ENCODE measurements at places on chromosomes 3 and 15.
A peak's percentile ranks its signal among the peaks of the same experiment; 100 is the strongest.

GRCh38 chr15:71444866-71445590 is 329.8 kb downstream of the THSD4 start:
- no peak for DNase-seq

GRCh38 chr3:50581459-50581842 is 12.1 kb downstream of the HEMK1 start:
- DNase-seq = no peak

- no peak for DNase-seq
Measured at GRCh38 chr3:21718943-21719591, 31.9 kb downstream of the ZNF385D start.

DNA sequence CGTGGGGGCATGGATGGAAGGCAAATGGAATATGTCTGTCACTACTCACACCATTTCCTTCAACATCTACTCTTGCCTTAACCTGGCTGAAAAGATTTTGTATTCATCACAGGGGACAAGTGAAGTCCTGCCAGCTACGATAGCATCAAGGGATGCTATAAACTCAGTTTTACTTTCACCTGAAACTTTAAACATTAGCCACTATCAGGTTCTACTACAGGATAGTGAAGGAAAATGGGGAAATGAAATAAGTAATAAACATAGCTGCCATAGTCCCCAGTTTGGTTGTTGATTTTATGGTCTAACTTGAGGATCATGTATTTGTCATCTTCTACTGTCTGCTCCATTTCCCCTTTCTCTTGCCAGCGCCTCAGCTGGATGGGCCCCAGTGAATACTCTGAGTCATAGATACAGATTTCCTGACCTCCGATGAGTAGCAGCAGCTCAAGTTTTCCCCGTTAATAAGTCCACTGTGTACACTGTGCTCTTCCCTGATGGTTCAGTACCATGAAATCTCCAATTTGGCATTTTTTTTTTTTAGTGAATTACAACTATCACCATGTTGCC is 338.2 kb upstream of the SLCO3A1 start:
- peak; percentile 84 for DNase-seq

DNA sequence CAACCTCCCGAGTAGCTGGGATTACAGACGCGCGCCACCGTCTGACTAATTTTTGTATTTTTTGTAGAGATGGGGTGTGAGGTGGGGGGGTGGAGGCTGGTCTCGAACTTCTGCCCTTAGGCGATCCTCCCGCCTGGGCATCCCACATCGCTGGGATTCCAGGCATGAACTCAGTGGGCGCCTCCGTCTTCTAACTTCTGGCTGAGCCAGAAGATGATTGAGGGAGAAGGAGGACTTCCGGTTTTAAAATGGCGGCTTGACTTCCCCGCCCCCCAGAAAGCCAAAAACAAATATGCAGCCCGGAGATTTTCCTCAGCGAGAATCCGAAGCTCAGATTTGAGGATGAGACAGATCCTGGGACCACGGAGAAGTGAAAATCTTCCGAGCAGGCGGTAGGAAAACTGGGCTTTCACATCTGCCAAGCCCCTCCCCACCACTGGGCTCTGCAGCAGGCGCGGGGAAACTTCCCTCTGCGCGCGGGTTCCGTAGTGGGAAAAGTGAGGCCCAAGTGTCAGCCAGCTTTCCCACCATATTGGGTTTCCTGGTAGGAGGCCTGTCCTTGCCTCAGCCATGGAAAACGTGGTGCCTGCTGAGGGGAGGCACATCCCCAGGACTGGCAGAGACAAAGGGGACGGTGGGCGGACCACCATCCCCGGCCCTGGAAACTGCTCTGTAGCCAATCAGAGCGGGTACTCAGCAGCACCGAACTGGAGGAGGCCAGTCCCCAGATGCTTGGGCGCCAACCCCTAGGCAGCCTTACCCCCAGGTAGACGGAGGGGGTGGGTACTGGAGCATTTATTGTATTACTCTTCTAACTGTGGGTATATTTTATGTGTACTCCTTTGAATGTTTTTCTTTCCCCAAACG is 17.3 kb downstream of the CHST14 start:
- DNase-seq = no peak

- peak; percentile 38 for DNase-seq
Measured at GRCh38 chr3:16761571-16761970, 123.2 kb upstream of the PLCL2 start.

GRCh38 chr15:40006646-40007045 is 32.3 kb downstream of the SRP14 start:
- peak; percentile 41 for DNase-seq

GRCh38 chr15:31217566-31218270 is 108.9 kb upstream of the KLF13 start:
- no peak for DNase-seq

DNA sequence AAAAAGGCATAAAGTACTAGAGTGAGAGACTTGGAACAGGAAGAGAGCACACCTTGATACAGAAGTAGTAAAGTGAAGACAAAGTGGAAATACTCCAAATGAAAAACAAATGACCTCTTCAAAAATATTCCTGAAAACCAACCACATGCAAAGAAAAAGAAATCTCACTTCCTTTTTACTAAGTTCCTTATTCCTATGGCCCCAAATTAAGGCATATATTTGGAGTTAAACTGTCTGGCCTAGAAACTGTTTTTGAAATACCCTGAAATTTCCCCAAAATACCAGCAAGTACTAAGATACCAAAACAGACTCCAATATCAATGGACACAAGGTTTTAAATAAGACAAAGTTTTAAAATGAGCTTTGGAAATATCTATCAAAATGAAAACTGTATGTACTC is 58.2 kb downstream of the ZNF148 start:
- DNase-seq = no peak

- DNase-seq = no peak
Measured at GRCh38 chr3:48445277-48445882, 1.2 kb upstream of the ATRIP start.

DNA sequence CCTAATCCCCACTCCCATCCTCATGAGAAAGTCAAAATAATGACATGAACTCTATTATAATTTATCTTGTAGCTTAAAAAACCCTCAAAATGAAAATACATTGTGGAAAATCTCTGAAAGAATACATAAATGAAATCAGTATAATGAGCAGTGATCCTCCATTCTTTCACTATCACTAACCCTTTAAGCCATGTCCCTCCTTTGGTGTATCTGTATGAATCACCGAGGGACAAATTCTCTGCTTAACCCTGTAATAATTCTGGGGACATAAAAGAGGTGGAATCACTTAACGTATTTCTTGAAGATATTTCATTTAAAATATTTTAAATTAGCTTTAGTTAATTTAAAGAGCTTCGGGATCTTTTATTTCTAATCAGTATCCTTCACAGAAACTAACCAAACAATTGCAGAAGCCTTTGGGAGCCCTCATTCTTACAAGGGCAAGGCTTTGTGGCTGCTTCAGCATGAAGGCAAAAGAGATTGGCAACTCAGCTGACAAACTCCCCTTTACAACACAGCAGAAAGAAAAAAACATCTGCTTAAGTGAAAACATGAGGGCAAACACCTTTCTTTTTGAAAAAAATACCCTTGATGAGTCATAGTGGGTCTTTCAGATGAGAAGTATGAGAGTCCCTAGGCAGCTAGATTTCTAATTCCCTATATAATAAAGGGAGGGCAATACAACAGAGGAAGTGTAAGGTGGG is 44.0 kb upstream of the ALCAM start:
- DNase-seq = no peak

GRCh38 chr3:102194760-102195159 is 240.1 kb upstream of the ZPLD1 start:
- no peak for DNase-seq

DNA sequence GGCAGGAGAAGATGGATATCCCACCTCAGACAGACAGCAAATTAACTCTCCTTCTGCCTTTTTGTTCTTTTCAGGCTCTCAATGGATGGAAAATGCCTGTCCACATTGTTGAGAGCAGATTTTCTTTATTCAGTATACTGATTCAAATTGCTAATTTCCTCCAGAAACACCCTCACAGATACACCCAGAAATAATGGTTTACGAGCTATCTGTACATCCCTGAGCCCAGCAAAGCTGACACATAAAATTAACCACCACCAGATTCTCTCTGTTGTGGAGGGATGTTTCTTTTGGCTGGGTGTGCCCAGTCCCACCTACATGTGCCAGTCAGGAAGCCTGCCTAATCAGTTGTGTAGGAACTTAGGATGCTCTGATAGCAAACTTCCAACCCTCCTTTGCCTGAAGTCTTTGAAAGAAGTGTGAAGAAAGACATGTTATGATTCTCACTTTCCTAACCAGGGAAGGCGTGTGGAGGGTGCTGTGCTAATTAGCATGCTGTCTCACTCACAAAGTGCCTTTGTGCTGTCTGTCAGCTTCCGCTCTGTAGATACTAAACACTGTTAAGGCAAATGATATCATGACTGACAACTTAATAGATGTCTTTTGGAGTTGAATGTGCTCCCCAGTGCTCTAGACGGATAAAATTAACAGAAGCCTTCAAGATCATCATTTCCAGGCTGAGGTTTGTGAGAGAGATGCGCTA is 208.5 kb downstream of the CLSTN2 start:
- no peak for DNase-seq

DNA sequence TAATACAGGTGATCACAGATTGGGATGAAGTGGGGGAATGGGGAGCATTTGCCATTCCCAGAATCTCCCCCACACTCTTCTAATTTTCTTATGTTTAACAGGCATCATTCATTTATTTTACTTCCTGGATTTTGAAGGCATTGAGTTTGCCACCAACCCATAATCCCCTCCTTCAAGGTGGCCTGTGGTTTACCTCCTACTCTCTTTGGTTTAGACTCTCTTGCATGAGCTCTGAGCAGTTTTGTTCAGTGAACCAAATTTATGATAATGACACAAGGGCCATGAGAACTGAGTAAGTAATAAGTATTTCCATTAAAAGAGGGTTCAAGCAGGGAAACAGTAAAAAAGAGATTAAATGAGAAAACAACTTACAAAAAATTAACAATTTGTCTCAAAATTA is 703.1 kb upstream of the CFAP20DC start:
- DNase-seq = no peak

DNA sequence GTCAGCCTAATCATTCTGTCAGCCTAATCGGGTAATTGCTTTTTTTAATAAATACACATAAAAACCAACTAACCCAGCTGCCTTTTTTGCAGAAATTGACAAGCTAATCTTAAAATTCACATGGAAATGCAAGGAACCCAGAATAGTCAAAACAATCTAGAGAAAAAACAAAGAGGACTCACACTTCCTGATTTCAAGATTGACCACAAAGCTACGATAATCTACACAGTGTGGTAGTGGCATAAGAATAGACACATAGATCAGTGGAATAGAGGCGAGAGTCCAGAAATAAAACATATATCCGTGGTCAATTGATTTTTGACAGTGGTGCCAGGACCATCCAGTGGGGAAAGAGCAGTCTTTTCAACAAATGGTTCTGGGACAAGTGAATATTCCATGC is 2.4 kb upstream of the C3orf20 start:
- no peak for DNase-seq

DNA sequence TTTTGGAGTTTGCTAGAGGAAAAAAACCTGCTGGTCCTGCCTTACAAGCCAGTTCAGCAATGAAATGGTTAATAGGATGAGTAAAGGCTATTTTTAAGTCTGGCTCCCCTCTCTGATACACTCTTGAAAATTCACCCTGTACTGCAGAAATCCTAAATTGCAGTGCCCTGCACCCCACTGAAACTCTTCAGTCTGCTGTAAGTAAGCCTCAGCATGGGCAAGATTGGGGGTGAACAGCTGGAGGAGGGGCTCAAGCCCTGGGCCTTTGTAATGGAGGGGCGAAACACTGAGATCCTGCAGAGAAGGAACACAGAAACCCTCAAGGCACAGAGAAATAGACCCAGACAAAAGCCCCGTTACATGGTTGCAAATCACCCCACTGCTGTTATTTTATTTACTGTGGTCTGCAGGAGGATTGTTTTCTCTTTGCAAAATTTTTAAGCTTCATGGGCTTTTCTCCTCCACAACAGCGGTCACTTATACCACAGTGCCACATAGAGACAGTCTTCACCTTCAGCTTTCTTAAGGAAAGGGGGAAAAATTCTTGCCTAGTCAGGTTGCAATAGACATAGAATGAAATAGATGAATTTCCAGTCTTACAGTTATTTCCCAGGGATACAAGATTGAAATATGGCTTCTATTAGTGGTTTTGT is 45.0 kb downstream of the SOX2 start:
- DNase-seq = no peak

- no peak for DNase-seq
Measured at GRCh38 chr3:113537155-113537554, 4.8 kb downstream of the SIDT1 start.

GRCh38 chr3:72044231-72044855 is 259.4 kb upstream of the PROK2 start:
- DNase-seq = peak; percentile 29

GRCh38 chr3:21140785-21141184 is 610.2 kb downstream of the ZNF385D start:
- DNase-seq = no peak

DNA sequence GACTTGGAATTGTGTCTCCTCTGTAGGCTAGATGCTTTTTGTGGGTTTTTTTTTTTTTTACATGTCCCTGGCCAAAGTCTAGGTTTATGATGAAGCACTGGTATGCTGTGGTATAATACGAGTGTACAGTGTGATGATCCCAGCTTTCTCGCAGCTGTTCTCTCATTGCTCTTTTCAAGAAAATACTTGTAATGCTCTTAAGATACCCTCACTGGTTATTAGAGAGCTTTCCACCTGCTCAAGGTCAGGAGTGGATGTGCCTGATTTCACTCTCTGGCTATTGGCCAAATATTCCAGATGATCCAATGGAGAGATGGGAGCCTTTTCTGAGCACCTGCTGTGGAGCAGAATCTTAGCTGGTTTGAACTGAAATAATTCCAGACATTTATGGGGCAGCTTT is 215.1 kb downstream of the MYRIP start:
- DNase-seq = no peak

GRCh38 chr3:13535905-13536304 is 13.0 kb upstream of the FBLN2 start:
- no peak for DNase-seq

DNA sequence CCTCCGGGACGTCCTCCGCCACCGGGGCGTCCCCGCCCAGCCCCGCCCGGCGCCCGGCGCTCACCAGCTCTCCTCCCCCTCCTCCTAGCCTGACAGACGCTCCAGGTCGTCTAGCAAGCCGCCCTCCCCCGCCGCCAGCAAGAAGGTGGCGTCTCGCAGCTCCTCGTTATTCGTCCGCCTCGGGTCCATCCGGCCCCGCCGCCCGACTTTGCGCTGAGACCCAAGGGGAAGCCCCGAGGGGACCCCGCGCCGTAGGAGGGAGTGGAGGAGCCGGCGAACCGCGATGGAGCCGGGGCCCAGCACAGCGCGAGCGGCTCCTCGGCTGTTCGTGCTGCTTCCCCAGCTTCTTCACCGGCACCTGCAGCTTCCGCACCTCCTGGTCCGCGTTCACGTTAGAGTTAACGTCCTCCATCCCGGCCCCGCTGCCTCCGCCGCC is 26.3 kb upstream of the MTHFS start:
- DNase-seq = peak; percentile 89

- DNase-seq = no peak
Measured at GRCh38 chr3:90184861-90185260, 1077.4 kb downstream of the EPHA3 start.

GRCh38 chr3:160355826-160356225 is 43.2 kb downstream of the IFT80 start:
- DNase-seq = no peak

- DNase-seq = no peak
Measured at GRCh38 chr3:25397150-25397549, 30.9 kb upstream of the RARB start.

Data from GM03348 (cell line).